ENCODE measurements at places on chromosomes 6 and 20.

DNA sequence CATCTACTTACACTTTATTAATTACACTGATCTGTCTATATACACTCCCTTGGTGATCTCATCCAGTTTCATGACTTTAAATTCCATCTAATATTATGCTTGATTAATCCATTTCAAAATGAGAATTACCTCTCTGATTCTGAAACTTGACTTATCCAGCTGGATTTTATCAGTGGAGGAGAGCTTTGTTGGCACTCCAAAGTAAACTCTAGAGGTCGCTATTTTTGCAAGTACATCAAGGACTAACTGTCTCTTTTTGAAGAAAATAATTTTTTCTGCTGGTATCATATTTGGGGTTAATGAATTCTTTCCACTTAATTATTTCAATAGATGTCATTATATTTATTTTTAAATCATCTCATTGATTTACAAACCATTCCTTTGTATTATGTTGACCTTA, 630.3 kb upstream of the MAN1A1 start:
- DNase-seq, result no peak

DNA sequence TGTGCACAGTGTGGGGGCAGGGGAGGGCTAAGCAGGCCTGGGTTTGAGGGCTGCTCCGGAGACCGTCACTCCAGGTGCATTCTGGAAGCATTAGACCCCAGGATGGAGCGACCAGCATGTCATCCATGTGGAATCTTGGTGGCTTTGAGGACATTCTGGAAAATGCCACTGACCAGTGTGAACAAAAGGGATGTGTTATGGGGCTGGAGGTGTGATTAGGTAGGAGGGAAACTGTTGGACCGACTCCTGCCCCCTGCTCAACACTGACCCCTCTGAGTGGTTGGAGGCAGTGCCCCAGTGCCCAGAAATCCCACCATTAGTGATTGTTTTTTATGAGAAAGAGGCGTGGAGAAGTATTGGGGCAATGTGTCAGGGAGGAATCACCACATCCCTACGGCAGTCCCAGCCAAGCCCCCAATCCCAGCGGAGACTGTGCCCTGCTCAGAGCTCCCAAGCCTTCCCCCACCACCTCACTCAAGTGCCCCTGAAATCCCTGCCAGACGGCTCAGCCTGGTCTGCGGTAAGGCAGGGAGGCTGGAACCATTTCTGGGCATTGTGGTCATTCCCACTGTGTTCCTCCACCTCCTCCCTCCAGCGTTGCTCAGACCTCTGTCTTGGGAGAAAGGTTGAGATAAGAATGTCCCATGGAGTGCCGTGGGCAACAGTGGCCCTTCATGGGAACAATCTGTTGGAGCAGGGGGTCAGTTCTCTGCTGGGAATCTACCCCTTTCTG, 44.0 kb upstream of the TTPAL start:
- peak; percentile 60 for DNase-seq

DNA sequence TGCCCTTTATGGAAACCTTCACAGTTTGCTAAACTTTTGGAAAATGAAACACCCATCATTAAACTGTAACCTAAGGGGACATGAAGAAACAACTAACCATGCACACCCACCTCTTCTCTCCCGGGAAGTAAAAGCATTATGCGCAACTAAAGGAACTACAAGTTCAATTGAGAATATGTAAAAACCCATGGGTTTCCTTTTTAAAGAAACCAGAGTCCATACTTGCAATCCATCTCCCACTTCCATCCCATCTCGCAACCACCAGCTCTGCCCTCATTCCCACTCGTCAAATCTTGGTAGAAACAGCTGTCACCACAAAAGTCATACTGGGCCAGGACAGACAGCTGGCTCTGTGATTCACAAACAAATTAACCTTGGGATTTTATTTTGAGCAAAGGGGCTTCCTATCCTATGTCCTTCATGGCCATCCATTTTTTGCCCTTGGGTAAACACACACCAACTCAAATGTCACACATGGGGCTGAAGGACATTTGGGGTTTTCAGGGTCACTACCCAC, 81.5 kb downstream of the HAO1 start:
- no peak for DNase-seq

DNA sequence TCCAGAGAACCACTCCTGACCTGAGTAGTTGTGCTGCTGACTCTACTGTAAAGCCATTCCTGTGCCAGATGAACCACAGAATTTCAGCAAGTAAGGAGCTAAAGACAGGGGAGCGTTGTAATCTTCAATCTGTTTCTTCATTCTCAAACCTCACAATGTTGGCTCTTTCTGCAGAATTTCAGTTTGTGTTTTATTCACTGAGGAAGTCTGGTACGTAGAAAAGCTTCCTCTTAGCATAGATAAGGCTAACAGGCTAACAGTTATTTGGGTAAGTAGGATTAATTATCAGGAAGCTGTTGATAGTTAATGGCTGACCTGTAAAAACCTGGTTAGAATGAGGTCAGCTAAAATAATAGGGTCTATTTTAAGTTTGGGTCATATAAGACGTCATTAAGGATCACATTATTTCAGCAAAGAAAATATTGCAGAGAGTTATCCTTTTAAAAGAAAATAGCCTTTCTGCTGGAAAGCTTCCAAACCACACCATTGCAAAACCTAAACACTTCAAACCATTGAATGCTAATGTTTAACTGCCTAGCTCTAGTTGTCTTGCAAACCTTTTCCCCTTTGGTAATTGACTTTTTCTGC, 14.1 kb upstream of the TENT5A start:
- DNase-seq, result peak; percentile 97

- DNase-seq, result no peak
Measured at GRCh38 chr20:62265365-62265764, 27.0 kb downstream of the OSBPL2 start.

DNA sequence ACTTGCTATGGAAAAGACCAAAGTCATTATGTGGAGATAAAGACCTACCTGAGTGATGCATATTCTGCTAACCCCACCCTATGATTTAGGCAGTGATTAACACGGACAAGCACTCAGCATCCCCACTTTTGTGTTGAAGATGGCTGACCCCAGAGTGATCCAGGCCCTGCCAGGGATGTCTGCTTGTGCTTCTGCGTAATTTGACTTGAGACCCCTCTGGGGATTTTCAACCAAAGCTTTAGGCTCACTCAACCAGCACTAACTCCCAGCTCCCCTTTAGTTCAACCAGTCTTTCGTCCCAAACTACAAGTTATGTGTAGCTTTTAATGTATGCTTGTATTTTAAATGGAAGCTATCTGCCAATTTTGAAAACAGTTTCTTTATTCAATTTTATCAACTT, 538.0 kb upstream of the ID4 start:
- no peak for DNase-seq

- DNase-seq, result no peak
Measured at GRCh38 chr6:89378628-89379027, 26.1 kb upstream of the UBE2J1 start.

GRCh38 chr6:16320533-16321340, 82.3 kb downstream of the GMPR start:
- peak; percentile 46 for DNase-seq

DNA sequence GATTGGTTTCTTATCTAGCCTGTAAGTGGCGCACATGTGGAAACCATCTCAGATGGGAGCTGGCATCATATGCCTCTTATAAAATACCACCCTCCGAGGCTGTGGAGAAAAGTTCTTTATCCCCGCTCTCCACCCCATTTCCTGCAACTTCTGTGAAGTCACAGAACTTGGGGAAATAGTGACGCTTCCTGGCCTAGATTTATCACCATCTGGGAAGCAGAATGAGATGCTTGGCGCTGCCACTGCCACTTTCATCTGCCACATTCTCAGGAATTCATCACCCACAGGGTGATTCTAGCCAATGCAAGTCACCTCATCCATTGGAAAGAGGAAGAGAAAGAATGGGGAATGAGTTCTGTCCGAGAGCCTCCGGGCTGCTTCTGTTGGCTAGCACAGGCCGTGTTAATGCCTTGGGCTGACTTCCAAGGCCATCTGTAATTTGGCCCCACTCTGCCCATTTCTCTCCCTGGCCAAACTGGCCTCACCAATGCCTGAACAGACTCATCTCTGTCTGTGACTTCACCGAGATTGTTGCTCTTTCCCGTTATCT, 148.8 kb upstream of the SOX4 start:
- DNase-seq, result no peak

GRCh38 chr6:163250116-163250515, 164.4 kb upstream of the QKI start:
- DNase-seq, result no peak

GRCh38 chr20:35014537-35014936, 58.9 kb downstream of the MYH7B start:
- DNase-seq, result no peak

DNA sequence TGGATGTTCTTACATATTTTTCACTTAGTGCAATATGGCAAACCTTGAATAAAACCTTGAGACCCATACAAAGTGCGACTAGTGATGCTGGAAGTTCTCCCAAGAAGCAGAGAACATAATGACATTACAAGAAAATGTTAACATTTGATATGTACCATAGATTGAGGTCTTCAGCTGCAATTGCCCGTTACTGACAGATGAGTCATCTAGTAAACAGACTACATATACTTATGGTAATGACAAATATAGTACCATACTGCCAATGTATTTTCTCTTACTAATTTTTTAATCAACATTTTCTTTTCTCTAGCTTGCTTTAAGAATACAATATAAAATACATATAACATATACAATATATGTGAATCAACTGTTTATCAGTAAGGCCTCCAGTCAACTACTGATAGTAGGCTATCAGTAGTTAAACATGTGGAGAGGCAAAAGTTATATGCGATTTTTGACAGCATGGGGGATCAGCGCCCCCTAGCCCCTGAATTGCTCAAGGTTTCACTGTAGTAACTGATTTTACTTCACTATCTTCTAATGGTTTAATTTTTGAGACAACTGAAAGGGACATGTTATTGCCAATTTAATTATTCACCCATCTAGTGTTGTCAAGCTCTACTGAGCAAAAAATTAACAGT, 166.7 kb upstream of the ADGRB3 start:
- peak; percentile 7 for DNase-seq

GRCh38 chr6:8731874-8732273, 296.5 kb upstream of the SLC35B3 start:
- peak; percentile 21 for DNase-seq

DNA sequence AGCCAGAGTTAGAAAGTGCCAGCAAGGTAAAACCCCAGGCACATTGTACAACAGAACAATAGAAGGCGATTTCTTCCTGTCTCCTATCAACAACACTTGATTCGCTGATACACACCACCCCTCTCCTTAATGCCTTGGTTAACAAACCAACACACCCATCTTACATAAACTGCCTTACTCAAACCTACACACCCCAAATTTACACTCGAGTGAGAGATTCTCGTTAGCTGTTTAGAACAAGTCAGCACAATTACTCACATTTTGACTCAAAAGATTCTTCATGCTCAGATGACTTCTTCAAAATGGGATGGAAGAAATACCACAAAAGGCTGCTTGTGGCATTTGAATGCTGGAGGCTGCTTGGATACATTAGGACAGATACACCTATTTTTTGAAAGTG, 80.0 kb upstream of the FOXQ1 start:
- peak; percentile 19 for DNase-seq

DNA sequence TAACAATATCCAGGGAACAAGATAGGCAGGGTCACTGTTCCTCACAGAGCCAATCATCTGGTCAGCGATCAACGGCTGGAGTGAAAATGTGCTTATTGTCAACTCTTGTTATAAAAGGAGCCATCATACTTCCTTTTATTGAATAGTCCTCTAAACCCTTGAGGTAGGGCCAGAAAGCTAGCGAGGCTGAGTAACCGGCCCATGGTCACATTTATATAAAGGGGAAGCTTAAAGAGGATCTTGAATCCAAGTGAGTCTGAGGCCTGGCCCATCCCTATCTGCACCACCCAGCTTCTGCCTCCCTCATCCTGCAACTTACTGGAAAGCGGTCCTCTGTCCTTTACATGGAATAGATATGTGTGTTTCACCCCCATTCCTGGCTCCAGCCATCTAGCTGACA, 9.5 kb downstream of the PHACTR3 start:
- no peak for DNase-seq

DNA sequence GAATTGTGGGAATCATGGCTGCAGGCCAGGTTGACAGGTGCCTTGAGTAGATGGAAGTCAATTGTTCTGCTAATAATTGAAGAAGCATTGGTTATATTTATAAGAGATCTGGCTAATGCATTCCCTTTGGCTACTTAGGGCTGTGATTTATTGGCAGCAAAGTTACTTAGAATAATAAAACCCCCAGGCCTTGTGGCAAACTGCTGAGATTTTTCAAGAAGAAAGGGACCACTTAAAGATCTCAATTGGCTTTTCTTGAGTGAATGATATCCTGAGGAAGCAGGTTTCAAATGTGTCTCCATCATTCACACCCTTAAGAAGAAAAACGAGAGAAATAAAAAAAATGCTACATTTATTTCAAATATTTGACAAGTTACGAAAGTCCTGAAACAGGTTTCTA, 27.4 kb downstream of the DDO start:
- DNase-seq, result no peak

Measured in M059J (cell line).